ENCODE measurements at places on chromosomes 7 and 10.

GRCh38 chr7:89666136-89666835 lies 488.0 kb upstream of the STEAP1 start:
- no peak for DNase-seq

DNA sequence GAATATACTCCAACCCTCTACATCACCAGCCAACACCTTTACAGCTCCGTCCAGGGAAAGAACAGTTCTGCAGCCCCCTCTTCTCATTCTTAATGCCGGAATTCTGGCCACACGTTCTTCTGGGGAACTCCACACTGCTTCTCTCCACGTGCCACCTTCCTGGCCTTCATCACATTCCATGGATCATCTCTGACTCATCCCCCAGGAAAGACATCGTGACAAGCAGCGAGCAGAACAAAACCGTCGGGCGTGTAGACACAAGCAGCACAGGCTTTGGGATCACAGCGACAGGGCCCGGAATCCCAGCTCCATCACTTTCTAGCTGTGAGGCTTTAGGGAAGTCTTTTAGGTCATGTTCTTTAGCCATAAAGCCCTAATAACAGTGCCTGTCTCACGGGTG lies 590.3 kb upstream of the FOXK1 start:
- DNase-seq = no peak

DNA sequence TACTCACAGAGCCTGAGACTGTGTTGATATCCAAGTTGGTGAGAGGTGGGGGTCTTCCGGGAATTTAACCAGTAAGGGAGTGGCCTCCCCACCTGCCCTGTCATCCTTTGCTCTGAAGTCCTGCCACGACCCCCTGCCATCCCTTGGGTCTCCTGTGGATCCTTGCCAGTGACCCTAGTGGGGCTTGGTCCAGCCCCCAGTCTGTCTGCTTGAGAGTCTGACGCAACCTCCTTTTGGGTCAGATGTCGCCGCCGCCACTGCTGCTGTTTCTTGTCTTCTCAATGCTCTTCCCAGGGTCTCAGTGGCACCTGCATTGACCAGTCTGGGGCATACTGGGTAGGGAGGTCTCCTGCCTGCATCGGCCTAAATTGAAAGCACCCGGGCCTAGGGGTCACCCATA lies 28.8 kb downstream of the PAX2 start:
- DNase-seq = no peak

DNA sequence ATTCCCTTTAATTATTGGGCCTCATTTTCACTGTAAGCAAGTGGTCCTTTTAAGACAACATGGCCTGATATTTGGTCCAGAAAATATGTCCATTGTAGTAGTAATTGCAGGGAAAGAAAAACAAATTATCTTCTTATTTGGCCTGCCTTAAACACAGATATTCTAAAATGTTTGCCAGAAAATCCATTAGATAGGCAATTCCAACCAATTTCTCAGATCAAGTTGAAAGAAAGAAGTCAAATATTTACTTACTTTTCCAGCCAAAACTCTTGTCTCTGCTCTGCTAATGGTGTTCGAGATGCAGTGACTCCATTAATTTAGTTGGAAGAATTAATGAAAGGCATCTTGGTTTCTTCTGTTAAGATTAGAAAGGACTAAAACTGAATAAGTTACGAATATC lies 757.3 kb upstream of the IGFBP3 start:
- DNase-seq = no peak

GRCh38 chr10:32317795-32318357 lies 29.1 kb downstream of the EPC1 start:
- no peak for DNase-seq

DNA sequence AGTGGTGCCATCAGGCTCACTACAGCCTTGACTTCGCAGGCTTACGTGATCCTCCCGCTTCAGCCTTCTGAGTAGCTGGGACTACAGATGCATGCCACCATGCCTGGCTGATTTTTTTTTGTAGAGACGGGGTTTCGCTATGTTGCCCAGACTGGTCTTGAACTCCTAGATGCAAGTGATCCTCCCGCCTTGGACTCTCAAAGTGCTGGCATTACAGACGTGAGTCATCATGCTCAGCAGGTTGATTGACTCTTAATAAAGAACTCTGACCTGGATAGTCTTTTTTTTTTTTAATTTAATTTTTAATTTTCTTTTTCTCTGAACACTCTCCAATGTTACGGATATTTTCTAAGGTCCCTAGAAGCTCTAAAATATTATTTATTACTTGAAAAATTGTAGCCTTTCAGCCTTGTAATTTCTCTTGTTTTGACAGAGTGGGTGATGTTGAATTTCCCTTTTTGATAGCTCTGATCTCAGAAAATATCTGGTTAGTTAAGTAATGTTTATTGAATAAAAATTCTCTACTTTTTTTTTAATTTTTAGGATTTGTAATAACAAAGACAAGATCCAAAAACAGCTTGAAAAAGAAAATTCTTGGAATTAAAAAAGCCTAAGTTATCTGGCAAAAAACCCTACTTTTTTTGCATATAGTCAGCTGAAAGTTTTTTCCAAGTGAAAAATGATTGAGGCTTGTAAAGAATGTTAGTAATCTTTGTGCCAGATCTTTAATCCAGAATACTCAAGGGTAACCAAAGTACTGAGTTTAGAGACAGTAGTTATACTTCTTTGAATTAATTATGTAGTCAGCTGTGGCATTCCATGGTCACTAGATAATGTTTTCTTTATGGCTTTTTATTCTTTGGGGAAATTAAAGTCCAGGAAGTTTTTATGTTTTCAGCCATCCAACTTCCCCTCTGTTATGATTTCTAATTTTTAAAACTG lies 26.7 kb downstream of the TBC1D12 start:
- DNase-seq = no peak

DNA sequence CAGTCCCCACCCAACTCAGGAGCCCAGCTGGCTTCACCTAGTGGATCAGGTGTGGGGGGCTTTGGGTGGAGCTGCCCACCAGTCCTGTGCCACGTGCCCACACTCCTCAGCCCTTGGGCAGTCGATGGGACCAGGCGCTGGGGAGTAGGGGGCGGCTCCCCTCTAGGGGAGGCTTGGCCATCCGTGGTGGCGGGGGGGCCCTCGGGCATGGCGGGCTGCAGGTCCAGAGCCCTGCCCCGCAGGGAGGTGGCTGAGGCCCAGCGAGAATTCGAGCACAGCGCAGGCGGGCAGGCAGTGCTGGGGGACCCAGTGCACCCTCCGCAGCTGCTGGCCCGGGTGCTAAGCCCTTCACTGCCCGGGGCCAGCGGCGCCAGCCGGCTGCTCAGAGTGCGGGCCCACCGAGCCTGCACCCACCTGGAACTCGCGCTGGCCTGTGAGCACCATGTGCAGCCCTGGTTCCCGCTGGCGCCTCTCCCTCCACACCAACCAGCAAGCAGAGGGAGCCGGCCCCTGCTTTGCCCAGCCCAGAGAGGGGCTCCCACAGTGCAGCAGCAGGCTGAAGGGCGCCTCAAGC lies 29.3 kb downstream of the ASNS start:
- DNase-seq = no peak

GRCh38 chr7:151061213-151062110 lies 2.1 kb downstream of the SLC4A2 start:
- DNase-seq = no peak

- DNase-seq = no peak
Measured at GRCh38 chr7:55191926-55192692, 173.0 kb upstream of the LANCL2 start.

DNA sequence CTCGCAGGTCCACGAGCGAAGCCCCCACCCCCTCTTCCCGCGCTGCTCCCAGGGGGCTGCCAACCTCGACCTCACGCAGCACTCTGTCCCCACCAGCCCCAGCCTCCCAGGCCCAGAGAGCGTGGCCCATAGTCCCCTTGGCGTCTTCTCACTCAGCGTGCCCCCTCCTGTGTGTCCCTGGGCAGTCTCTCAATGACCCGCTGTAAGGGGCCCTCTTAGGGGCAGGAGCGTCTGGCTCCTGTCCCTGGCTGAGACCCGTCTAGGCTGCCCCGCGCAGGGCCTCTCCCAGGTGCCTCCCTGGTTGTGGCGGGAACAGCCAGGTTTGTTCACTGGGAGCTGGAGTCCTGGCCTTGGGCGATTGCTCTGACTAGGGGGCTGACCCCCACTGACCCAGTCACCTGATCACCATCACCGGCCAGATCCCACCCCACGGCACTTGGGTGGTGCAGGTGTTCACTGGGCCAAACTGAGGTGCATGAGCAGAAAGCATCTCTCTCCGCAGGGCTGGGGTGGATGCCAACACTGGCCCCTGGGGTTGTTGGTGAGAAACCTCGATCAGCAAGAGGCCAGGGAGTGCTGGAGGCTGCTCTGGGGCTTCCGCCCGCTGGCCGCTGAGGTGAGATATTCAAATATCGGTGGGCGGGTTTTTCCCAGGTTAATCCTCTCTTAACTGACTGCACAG lies 12.6 kb upstream of the WDFY4 start:
- no peak for DNase-seq

DNA sequence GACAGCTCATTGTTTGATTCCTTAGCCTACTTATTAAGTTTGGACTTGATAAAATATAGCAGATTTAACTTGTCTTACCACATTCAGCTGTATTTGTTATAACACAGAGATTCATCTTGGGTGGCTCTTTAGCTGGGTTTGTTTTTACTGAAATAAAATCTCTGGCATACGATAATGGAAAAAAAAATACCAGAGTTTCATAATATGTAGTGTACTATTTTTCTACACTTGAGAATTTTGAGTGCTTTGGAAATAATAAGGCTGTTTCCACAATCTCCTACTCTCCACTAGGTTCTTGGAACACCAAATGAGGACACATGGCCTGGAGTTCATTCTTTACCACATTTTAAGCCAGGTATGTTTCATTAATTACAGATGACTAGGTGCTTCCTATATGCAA lies 218.6 kb upstream of the FZD1 start:
- DNase-seq = no peak

- no peak for DNase-seq
Measured at GRCh38 chr7:144786522-144786921, 49.3 kb downstream of the TPK1 start.

DNA sequence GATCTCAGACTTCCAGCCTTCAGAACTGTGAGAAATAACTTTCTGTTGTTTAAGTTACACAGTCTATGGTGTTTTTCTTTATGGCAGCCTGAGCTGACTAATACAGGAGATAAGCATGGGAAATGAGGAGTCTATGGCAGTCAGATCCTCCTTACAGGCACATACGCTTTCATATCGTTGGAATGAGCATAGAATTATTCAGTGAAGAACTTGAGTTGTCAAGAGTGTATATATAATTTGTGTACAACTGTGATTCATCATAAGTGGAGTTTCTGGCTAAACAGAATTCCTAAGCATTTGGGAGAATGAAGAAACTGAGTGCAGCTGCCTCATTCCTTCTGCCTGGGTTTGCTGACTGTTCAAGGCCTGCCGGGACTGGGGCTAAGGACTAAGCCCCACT lies 516.7 kb downstream of the ADRA2A start:
- no peak for DNase-seq

- no peak for DNase-seq
Measured at GRCh38 chr7:82080254-82080927, 310.5 kb upstream of the HGF start.
